ENCODE measurements at places on chromosomes 16 and 17.

DNA sequence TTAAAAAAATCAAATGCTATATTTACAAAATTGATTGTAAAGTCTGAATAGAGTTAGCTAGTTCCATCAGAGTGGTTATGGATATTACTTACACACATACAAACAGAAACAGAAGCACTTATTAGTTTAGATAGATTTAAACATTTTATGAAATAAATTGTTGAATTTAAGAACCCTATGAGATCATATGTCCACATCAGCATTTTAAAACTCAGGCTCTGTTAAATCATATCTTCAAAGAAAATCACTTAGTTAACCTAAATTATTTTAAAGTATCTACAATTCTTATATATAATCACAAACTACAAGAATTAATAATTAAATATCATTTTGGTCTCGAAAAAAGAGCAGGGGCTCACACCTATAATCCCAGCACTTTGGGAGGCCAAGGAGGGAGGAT, 42.5 kb downstream of the HELZ start:
- DNase-seq, result no peak

DNA sequence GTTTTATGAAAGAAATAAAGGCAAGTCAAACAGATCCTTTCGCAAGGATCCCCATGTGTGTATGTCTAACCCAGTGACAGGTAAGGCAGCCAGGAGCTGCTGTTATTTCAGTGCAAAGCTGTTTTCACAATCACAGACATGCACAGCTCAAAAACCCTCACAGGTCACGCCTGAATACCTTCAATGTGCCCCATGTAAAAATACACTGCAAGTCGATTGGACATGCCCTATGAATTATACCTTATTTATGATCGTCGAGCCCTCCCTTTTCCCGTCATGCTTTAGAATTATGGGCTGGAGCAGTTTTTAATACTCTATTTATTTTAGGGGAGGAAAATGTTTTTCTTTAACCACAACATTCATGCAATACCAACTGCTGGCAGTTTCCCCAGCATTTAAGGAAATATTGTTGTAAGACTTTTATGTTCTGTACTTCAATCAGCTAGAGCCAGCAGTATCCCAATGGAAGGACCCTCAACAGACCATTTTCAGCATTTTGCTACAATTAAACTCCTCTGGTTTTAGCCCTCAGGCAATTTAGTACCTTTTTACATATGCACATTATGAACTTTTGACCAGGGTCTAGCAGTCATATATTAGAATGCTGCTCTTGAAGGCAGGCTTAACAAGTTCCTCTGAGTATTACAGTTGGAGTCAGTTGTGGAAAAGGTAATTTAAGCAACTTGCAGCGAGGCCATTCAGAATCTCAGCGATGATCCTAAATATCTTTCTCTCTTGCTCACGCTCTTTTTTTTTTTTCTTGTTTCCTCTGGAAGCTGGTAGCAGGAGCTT, 362.2 kb downstream of the WWOX start:
- DNase-seq, result no peak

GRCh38 chr16:51763072-51763661, 612.1 kb upstream of the SALL1 start:
- DNase-seq, result no peak

DNA sequence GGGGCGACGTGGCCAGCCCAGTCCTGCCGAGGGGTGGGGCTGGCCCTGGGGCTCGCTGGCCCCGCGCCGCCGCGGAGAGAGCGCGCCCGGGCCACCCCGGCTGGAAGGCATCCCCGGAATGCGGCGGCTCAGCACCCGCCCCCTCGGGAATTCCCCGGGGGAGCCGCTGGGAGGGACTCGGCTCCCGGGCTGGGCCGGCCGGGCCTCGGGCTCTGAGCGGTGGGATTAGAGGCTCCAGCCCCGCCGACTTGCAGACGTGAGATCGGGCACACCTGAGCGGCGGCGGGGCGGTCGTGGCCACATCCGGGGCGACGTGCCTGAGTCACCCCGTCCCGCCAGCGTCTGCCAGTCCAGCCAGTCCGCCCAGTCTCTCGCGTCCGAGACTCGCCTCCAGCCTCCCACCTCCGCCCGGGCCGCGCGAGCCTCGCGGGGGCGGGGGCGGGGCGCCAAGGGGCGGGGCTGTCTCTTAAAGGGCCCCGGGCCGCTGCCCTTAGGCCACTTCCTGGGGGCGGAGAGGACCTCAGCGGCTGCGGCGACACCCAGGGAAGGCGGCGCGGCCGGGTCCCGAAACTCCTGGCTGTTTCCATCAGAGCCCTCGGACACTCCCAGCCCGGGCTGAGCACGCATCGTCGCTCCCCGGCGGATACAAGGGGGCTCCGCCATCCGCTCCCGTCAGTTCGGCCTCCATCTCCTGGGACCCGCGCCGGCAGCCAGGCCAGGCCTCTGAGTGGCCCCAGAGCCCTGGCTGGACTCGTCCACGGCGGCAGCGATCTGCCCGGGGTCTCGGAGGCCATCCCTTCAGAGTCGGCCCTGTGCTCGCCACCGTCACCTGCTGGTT, at the start of gene KCTD11:
Gene KCTD11, plus strand, starts transcription at position 498 of the 838 bp plus-strand sequence.
- DNase-seq, result peak; percentile 76

- DNase-seq, result no peak
These were observed 10.7 kb upstream of the STAC2 start for GRCh38 chr17:39236450-39236927.

GRCh38 chr17:46099865-46100264, 93.4 kb downstream of the KANSL1 start:
- DNase-seq, result no peak

DNA sequence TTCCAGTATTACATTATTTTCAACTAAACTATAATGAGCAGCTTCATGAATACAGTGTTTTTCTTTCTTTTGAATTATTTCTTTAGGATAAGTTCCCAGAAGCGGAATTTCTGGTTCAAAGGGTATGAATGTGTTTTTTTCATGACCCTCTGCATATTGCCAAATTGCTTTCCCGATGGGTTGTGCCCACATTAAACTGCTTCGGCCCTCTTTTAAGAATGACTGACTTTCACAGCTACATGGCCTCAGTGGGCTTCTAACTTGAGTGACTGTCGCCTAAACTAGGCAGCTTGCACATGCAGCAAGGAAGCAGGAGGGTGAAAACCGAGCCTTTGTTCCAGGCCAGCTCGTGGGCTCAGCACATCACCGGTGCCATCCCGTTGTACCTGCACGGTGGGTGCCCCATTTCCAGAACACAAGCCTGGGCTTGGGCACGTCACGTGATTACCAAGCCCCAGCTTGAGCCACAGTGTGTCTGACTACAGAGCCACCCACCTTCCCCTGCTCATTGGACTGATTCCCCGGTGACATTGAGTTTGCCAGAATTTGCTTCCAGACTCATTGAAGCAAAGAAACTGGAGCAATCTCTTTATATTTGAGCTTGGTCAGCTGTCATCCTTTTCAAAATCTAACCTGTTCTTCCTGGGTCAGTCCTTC, 112.8 kb downstream of the CLEC16A start:
- DNase-seq, result no peak

GRCh38 chr17:32917842-32918241, 10.1 kb upstream of the TMEM98 start:
- DNase-seq, result no peak

DNA sequence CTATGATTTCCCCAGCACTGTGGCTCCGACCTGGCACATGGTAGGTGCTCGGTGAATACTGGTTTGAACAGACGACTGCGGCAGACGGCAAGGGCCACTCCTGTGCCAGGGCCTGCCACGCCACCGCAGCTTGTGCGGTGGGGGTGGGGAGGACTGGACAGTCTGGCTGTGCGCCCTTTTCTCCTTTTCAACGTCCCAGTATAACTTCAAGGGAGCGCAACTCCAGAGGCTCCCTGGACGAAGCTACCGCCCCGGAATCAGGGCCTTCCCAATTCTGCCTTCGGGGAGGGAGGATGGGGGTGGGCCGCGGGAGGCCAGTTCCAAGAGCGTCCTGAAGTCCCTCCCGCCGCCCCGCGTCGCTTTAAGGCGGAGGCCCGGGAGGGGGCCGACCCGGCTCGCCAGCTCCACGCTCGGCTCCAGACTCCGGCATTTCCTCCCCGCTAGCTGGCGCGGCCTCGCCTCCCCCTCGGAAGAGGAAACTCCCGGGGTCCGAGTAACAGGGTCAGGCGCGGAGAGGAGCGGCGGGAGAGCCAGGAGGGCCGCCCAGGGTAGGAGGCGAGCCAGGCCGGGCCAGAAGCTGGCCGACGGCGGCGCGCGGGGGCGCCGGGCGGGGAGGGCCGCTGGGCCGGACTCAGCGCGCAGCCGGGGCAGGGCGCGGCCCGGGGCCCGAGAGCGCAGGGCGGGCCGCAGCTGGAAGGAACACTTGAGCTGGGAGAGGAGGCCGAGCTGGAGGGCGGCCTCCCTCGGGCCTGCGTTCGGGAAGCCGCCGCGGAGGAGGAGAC, at the start of gene ITPRIPL2:
Gene ITPRIPL2, plus strand, starts transcription at position 388 of the 782 bp plus-strand sequence. CDS start 498 bp downstream, outside the sequence.
- DNase-seq, result no peak

DNA sequence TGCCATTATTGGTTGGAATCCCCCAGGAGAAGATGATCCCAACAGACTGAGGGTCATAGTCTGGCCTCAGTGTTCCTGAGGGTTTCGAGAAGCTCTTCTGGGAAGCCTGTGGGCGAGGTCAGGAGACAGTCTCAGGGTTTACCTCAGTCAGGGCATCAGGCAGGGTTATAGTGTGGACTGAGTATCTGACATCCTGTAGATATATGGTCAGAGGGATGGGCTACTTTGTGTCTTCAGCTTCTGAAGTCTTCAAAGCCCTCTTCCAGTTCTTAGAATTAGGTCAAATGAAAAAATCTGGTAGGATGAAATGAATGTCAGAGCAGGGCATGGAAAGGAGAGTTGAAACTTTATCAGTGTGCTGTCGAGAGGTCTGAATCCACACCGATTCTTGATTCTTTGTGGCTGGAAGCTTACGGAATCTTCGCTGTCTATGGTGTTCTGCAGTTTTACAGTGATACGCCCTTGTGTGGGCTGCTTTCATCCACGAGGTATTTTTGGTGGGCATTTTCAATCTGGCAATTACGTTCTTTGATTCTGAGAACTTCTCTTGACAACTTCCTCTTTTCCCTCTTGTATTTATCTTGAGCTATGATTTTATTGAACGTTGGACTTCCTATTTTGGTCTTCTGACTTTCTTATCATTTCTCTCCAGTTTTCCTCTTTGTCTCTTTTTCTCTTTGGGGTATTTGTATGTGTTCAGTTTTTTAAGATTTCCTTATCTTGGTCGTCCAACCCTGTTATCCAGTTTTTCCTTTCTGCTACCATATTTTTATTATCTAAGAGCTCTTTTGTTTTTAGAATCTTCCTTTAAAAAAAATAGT, 30.4 kb downstream of the BPTF start:
- no peak for DNase-seq

GRCh38 chr16:56319376-56319775, 106.0 kb downstream of the AMFR start:
- no peak for DNase-seq

GRCh38 chr17:4345581-4346252, 20.8 kb downstream of the UBE2G1 start:
- no peak for DNase-seq

DNA sequence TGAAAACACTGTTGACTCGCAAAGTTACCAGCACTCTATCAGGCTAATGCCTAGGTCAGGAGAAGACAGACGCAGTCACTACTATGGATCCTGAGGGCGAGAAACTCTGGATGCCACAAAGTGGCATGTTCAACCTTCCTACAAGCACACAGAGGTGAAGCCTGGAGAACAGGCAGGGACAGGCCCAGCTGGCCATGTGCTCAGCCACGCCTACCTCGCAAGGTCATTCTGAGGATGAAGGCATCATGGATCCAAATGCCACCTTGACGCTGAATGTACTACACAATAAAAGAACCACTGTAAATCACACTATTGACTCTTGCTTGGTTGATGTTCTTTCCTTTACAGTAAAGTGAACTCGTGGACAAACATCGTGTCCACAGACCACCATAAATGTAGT, 85.8 kb downstream of the ANKRD11 start:
- no peak for DNase-seq

GRCh38 chr16:66103211-66103610, 263.3 kb upstream of the CDH5 start:
- no peak for DNase-seq
